ENCODE measurements at places on chromosomes 3 and 15.

- no peak for DNase-seq
Measured at GRCh38 chr3:56764904-56765547, 36.7 kb downstream of the ARHGEF3 start.

GRCh38 chr15:32819448-32819847 lies 101.6 kb downstream of the GREM1 start:
- no peak for DNase-seq

DNA sequence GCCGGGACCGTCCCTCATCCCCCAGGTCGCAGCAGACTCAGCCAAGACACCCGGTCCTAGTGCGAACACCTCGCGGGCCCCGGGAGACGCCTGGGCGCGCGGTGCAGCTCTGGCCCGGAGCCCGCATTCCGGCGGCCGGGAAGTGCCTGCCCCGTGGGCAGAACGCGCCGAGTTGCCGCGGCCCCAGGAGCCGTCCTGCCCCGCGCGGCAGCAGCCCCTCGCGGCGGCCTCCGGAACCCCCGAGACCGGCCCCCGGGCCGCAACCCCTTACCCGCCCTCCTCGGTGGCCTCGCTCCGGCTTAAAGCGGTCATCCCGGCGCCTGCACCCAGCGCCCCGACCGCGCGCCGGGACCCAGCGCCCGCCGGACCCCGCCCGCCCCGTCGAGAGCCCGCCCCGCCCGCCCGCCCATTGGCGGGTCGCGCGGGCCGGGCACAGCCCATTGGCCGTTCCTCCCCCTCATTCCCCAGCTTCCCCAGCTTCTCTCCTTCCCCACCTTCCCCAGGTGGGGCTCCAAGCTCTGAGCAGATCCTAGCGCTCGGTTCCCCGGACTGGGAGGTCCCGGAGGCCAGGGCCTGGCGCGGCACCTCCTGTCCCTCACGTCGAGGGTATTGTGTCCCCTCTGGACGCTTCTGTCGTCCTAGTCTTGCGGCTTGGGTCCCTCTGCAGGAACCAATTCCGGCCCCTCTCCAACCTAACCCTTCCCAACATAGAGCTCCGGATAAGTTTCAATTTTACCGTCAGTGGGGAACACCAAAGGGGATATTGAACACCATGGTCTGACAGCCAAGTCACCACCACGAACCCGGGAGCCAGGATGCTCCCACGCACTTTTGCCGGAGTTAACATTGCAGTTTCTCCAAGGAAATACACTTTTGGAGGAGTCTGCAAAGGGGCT lies at the start of gene GRAMD2A:
TSS of gene GRAMD2A (minus strand) at position 328 of the 896 bp plus-strand sequence.
- no peak for DNase-seq

- no peak for DNase-seq
Measured at GRCh38 chr3:53830944-53831343, 15.3 kb downstream of the CHDH start.

- no peak for DNase-seq
Measured at GRCh38 chr3:147244397-147244796, 161.9 kb downstream of the ZIC4 start.

DNA sequence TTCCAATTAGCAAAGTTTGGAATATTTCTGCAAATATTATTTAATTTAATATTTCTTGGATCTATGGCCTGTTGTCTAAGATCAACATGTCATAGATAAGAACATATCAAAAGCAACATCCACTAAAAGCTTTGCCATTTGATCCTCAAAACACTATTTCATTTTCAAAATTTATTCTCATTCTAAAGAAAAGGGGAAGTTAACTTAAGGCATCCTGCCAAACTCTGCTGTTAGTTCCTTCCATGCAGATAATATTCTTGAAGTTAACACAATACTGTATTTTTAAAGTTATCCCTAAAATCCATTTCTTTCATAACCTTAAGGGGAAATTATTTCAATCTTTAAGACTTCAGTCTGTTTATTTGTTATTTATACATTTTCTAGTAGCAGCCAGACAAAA lies 28.2 kb upstream of the GBE1 start:
- no peak for DNase-seq

- no peak for DNase-seq
Measured at GRCh38 chr15:58736018-58736643, 13.4 kb downstream of the ADAM10 start.

DNA sequence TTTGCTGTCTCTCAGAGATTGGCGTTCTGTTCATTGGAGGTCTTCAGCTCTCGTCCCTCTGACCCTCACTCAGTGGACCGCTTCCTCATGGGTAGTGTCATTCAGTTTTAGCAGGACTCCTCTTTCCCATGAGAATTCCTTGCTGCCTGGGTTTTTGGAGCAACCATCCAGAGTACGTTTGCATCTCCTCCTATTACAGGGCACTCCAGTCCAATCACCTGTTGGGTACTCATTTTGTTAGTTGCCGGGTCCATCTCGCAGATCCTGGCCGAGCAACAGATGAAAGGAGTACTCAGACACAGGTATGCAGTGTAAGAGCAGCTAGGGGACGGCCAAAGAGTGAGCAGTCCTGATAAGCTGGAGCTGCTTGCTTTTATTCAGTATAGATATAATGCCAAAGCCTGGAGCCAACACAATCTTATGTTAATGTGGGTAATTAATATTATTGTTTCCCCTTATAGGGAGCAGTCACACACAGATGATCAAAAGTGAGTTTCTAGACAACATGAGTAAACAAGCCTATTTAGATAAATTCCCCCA lies 49.6 kb downstream of the ISG20 start:
- no peak for DNase-seq

- DNase-seq: no peak
Measured at GRCh38 chr15:84956199-84956598, 25.5 kb upstream of the PDE8A start.

DNA sequence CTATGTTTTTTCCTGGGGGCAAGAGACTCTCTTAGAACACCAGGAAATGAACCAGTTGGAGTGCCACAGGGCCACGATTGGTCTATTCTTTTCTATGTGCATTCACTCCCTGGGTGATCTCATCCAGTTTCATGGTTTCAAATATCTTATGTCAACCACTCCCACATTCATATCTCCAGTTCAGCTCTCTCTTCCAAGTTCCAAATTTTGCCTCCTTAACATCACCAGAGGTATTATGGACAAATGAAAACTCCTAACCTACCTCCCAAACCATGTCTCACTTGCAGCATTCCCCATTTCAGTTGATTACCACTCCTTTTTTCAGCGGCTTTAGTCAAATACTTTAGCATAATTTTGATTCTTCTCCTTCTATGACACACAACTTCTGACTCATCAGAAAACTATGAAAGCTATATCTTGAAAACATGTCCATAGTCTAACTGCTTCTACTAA lies 203.1 kb upstream of the SEMA6D start:
- no peak for DNase-seq

- DNase-seq: no peak
Measured at GRCh38 chr3:169847896-169848295, 21.8 kb downstream of the LRRC31 start.

DNA sequence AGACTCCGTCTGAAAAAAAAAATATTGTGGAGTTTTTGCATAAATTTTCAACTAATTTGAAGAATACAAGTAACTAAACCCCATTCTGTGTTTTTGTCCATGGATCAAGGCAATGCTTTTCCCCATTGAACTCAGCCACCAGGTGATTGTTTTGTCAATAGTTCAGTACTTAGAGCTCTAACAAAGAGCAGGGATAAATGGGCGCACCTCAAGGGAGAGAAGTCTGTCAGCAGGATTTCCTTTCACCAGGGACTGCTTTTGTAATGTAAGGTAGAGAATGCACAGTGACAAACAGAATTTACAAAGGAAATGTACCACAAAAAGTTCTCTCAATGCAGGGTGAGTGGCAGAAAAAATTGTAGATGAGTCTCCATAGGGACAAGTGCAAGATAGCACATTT lies 10.8 kb upstream of the ATP13A5 start:
- DNase-seq: no peak

GRCh38 chr3:158489181-158489580 lies 81.8 kb upstream of the MLF1 start:
- DNase-seq: no peak

DNA sequence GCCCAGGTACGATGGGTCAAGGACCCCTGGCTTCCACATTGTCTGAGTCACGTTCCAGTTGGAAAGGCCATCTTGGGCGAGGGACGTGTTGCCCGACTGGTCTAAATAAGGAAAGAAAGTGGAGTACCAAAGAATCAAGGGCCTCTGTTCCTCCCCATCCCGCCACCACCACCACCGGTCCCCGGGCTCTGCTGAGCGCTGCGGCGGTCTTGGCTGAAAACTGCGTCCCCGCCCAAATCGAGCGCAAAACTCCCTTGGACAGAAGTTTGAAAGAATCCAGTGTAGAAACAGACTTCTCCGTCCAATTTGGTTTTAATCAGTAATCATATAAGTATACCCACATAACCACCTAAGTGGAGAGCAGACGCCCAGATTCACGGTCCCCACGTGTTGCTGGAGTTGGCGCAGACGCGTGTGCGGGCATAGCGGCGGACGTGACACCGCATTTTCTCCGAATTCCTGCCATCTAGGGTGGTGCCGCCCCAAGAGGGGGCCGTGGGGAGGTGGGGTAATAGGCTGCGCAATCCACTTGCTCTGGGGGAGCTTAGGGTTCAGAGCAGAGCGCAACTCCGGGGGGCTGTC lies 243.8 kb upstream of the TOPAZ1 start:
- no peak for DNase-seq

GRCh38 chr15:60580073-60580472 lies 101.1 kb upstream of the ICE2 start:
- no peak for DNase-seq

DNA sequence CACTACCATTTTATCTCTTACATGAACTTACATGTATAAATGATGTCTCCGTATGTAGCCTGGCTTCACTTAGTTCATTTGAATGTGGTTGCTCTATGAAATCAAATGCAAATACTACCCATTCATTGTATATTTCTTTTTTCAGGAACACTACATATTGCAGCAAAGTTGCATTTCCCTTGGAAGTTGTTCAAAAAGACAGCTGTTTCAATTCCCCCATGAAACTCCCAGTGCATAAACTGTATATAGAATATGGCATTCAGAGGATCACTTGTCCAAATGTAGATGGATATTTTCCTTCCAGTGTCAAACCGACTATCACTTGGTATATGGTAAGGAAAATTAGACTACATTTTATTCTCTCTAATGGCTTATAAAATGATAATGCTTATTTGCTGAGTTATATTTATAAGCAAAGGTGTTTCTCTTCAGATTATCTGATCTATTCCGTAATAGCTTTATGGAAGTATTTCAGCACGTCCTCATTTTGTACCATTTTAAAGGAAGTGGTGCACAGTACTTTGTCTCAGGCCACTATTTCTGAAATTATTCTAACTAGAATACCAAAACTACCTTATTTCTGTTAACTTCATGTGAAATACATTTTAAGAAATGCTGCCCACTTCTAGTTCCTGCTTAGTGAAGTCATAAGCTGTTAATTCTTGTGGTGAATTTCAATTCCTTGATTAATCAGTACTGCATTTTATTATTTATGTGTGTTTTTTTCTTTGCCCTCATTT lies 95.1 kb downstream of the IL1RAP start:
- no peak for DNase-seq

GRCh38 chr3:135645541-135645940 lies 320.0 kb upstream of the PPP2R3A start:
- no peak for DNase-seq

DNA sequence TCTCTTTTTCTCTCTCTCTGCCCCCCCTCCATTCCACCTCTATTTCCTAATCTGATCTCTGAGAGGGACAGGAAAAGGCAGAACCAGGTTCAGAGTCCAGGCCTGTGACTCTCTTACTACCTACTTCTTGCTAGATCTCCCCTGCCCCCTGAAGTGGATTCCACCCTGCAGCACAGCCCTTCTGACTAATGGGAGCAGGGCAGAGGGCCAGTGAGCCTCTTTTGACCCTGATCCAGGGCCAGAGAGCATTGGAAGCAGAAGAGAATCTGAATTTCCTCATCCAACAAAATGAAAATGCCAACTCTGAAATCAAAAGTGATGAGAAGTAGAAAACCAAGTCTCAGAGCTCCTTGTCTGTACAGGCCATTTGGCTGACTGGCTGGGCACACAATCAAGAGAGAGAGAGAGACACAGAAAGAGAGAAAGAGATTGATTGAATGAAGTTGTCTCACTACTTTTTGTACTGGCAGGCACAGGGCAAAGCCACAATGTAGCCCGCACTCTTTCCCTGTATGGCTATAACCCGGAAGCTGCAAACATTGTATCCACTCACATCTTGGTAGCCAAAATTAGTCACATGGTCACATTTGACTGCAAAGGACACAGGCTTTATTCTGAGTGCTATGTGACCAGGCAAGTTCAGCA lies 31.6 kb upstream of the GLCE start:
- DNase-seq: no peak

DNA sequence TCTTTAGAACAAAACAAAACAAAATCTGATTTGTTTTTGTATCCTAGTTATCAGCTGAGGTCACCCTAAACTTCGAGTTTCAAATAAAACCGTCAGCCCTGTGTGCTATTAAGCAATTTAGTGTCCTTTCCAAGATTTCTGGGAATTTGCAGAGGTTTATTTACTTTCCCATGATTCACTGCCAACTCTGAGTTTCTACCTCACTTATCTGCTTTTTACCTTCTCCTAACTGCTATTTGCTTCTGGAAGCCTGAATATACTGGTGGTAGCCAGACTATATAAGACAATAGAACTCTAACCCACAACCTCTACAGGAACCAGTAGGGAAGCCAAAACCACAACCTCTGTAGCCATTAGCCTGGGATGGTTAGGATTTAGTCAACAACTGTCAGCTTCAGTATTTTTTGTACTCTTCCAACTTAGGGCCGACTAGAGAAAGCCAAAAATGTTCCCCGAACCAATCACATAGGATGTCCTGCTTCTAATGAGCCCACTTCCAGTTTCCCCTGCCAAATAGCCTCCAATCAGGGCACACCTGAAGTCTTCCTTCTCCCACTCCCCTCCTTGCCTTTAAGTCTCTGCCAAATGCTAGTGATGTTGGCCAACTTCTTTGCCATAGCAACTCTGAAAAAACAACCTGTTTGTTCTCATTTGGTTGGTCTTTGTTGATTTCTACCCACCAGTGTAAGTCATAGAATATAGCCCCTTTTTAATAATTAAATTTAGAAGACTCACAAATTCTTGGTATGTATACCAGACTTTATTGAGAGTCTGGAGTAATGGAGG lies 273.1 kb downstream of the ULK4 start:
- no peak for DNase-seq

GRCh38 chr3:134253475-134254226 lies 3.0 kb upstream of the RYK start:
- DNase-seq: no peak

GRCh38 chr3:125057186-125057850 lies 1.5 kb upstream of the HEG1 start:
- no peak for DNase-seq

- no peak for DNase-seq
Measured at GRCh38 chr3:13579063-13579462, 30.1 kb downstream of the FBLN2 start.

Data from stimulated activated CD8-positive, alpha-beta memory T cell treated with anti-CD3 and anti-CD28 coated beads, Interleukin-7, amount 100 ng/mL, for 1 hour (primary cell).